ENCODE measurements at places on chromosomes 4 and X. TPM values are rescaled to one million over a fixed set of nuclear protein-coding genes. Genes with fewer than 3 reads are reported as not detected.
A peak's percentile ranks its signal among the peaks of the same experiment; 100 is the strongest.

Gene CLDN22
- total RNA-seq, result not detected

Gene HGFAC
- not detected for total RNA-seq

Gene SLC6A14
- total RNA-seq, result not detected

Gene SPIN4
- total RNA-seq, result 0.62 TPM

DNA sequence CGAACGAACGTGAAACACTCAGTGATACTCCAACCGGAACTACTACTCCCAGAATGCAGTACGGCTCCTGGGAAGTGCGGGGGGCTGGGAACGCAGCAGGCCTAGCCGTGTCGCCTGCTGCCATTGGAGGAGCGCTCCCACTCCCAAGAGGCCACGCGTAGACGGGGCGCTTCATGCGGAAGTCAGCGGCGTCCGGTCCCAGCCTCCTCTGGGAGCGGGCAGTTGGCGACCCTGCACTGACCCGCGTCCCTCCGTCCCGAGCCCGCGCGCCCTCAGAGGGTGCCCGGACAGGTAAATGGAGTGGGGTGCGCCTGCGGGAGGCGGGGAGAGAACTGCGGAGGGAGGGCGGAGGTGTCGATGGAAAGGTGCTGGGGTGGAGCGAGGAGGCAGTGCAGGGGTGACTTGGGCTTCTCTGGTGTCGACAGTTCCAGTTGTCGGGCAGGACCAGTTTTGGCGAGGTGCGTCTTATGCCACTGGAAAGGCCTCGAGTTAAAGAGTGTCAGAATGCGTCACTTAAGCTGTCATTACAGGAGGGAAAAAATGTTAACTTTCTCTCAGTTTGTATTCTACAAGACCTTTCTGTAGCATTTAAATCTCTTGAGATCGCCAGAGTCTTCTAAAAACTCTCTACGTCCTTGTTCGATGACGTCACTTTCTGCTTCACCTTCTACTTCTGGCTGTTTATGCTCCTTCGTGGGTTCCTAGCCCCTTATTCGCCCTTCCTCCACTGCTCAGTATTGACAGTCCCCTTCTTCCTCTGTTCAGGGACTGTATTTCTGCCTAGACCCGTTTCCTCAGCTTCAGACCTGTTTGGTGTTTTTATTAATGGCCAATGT, at the start of gene VAMP7:
Gene VAMP7 (plus strand): TSS at position 188 of the 836 bp plus-strand sequence. CDS start 8,122 bp downstream, outside the sequence.
- H3K27me3 ChIP-seq, result no peaks in the 10 kb centered on the region
- H3K36me3 ChIP-seq, result no peaks in the 10 kb centered on the region
- DNase-seq, result peak; percentile 93

DNA sequence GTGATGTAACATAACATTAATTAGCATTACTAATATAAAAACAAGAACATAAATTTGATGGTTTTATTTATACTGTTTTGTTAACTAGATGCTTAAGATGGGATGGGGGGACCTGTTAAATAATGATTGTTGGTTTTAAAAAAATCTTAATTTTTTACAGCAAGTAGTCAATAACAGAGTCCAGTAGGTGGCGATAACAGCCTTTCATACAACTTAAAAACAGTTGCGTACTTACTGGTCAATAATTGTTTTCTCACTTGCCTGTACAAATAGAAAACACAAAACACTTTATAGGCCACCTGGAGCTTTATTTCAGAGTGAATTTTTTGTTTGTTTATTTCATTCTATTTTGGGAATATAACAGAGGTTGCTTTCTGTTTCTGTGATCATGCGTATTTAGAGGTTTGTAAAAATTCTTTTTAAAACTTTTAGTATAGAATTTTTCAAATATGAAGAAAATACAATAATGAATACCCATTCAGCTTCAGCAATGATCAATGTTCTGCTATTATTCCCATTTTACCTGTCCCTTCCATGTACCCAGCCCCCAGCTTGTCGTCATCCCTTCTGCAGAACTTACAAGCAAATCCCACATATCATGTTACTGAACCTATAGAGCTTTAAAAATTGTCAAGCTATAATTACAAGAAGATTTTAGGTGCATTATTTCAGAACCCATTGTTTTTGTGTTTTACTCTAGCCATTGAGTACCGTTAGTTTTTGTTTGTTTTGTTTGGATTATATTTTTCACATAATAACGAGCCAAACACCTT, 97.1 kb downstream of the MRPL1 start:
- H3K27ac ChIP-seq, result no peak overlapping the region
- H3K27me3 ChIP-seq, result no peaks in the 10 kb centered on the region
- no peak for DNase-seq
- peaks cover 6% of the 10 kb centered on the region for H3K4me1 ChIP-seq
- H3K4me3 ChIP-seq, result peak overlapping the region; percentile 51
- no peaks in the 10 kb centered on the region for H3K36me3 ChIP-seq

DNA sequence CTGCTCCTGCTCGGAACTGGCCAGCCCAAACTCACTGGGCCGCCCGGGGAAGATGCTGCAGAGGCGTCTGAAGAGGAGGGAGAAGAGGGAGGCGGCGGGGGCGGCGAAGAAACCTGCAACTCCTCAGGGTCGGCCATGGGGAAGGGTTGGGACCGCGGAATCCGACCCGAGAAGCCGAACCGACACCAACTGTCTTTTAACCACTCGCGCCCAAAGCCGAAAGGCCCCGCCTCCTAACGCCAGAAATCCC, at the start of gene C4orf46:
Gene C4orf46 (minus strand): TSS at position 223 of the 250 bp plus-strand sequence. CDS start 86 bp downstream, at position 137.
- H3K27ac ChIP-seq, result peak within 1 kb of the TSS; percentile 95
- H3K36me3 ChIP-seq, result no peaks in the 10 kb centered on the region
- DNase-seq, result no peak
- peak within 1 kb of the TSS; percentile 81 for H3K4me3 ChIP-seq

- no peak overlapping the region for H3K4me3 ChIP-seq
- no peaks in the 10 kb centered on the region for H3K36me3 ChIP-seq
- DNase-seq, result no peak
- no peaks in the 10 kb centered on the region for H3K27me3 ChIP-seq
- no peak overlapping the region for H3K27ac ChIP-seq
- H3K4me1 ChIP-seq, result no peaks in the 10 kb centered on the region
These were observed 95.4 kb downstream of the KDR start for GRCh38 chr4:55029821-55030503.

GRCh38 chr4:138902705-138903104, 112.9 kb upstream of the NOCT start:
- H3K27me3 ChIP-seq, result no peaks in the 10 kb centered on the region
- no peak overlapping the region for H3K4me3 ChIP-seq
- no peak overlapping the region for H3K27ac ChIP-seq
- H3K36me3 ChIP-seq, result no peaks in the 10 kb centered on the region
- no peak for DNase-seq

- H3K27ac ChIP-seq, result no peak overlapping the region
- H3K4me1 ChIP-seq, result no peaks in the 10 kb centered on the region
- no peak overlapping the region for H3K4me3 ChIP-seq
- no peaks in the 10 kb centered on the region for H3K36me3 ChIP-seq
- no peaks in the 10 kb centered on the region for H3K27me3 ChIP-seq
- DNase-seq, result no peak
These were observed 35.1 kb downstream of the GAB3 start for GRCh38 chrX:154715825-154716224.

Measured in psoas muscle (tissue), 8 donors.